Stimulated activated CD4-positive, alpha-beta T cell treated with anti-CD3 and anti-CD28 coated beads, Interleukin-4, amount 100 ng/mL, for 4 hours (primary cell): ENCODE measurements at places on chromosomes 6 and 20.

DNA sequence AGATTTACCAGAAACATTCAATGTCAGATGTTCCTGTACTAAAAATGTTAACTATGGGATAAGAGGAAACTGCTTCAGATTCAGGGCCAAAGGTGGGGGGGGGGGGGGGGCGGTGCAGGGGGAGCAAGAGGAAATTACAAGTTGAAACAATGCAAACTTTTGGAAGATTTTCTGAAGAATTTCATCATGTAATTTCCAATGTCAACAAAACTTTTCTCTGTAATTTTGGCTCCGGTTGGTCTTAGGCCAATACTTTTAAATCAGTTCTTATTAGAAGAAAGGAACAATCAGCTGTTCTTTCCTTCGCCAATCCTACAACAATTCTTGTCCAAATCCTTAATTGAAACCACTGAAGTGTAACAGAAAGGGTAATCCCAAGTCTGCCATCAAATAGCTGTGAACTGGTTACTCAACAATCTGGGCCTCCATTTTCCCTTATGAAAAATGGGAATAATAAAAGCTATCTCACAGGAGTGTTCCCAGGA is 13.1 kb downstream of the UQCC1 start:
- no peak for DNase-seq

GRCh38 chr20:49892817-49893216 is 22.5 kb downstream of the SPATA2 start:
- DNase-seq: no peak

DNA sequence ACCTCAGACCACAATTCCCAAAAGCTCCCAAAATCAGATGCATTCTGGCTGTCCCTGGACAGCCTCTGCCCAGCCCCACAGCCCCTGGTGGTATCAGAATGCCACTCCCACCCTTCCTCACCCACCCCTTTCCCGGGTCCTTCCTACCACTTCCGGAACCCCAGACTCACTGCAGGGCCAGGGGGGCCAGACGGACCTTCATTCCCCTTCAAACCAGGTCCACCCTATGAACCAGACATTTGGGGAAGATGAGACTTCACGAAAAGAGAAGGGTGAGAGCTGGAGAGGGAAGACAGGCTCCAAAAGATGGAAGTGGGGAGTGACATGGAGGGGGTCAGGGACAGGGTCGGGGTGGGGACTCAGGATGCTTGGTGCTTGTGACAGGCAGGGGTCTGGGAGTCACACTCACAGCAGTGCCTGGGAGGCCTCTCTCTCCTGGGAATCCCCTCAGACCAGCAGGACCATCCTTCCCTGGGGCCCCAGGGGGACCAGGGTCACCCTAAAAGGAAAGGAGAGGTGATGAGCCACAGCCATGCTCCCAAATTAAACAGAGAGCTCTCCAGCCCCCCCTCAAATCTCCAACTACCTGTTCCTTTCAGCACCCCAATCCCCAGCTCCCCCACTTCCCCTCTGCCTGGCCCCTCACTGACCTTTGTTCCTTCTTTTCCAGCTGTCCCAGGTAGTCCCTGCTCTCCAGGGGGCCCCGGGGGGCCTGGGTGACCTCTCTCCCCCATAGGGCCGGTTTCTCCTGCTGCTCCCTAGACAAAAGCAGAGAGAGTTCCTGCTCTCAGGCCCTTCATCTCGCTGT is 20.2 kb downstream of the COL11A2 start:
- DNase-seq: no peak

DNA sequence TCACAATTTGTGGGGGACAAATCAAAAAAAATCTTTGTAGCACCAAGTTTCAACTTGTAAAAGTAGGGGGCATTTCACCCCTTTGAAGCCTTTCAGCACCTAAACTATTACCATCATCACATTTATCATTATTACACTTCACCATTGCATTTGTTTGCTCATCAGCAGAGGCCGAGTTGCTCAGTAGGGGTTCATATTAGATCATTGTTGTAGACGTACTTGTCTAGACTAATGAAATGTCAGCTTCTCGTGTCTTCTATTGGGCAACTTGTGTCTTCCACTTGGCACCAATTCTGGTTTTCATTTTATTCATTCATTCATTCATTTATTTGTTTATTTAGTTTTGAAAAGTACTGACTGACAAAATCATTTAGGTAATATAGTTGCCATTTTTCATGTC is 338.3 kb upstream of the KCNQ5 start:
- DNase-seq: no peak

DNA sequence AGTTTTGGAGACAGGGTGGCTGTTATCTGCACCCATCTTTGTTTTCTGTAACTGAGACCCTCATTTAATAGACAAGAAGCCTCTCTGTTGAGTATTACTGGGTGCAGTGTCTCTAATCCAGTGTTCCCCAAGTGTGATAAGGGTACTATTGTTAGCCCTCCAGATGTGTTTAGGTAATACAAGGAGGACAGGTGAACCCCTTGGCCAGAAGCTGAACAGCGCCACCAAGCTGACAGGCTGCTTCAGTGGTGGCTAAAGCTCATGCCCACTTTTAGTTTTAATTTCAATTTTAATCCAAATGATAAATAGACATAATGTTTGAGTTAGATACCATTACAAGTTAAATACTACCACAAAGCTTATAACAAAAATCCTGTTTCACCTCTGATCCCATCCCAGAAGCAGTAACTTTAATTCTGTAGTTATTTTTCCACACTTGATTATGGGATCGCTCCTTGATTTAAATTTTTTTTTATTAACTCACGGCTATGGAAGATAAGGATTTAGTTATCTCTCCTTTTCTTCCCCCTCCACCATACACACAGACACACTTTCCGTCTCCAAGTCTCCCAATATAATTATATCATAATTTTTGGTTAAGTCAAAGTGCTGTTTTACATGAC is 8.4 kb upstream of the STK35 start:
- no peak for DNase-seq

DNA sequence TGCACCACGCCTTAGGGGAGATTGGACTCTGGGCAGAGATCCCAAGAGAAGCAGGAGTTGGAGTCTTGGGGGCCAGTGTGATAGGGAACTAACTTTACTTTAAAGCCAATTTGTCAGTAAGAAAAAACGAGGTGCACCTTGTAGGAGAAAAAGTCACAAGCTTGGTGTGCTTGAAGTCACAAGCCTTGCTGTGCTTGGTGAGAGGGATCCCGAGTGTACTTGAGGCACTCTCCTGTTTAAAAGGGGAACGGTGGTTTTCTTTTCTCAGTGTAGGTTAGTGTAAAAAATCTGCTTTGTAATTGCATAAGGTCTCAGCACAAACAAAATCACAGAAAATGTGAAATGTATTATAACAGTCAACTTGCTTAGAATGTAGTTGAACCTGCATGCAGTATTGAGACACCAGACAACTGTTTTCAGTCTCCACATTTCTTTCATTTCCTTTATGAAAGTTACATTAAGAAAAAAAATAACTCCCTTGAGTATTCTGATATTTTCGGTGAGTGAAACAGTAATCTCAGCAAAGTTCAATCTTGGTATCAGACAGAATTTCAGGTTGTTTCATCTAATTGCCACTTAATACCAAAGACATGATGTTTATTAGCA is 111.1 kb upstream of the DUSP22 start:
- no peak for DNase-seq
